Hepatocyte (in vitro differentiated cells): ENCODE measurements at places on chromosomes 11 and 22. TPM values are rescaled to one million over a fixed set of nuclear protein-coding genes. Genes with fewer than 3 reads are reported as not detected.

DNA sequence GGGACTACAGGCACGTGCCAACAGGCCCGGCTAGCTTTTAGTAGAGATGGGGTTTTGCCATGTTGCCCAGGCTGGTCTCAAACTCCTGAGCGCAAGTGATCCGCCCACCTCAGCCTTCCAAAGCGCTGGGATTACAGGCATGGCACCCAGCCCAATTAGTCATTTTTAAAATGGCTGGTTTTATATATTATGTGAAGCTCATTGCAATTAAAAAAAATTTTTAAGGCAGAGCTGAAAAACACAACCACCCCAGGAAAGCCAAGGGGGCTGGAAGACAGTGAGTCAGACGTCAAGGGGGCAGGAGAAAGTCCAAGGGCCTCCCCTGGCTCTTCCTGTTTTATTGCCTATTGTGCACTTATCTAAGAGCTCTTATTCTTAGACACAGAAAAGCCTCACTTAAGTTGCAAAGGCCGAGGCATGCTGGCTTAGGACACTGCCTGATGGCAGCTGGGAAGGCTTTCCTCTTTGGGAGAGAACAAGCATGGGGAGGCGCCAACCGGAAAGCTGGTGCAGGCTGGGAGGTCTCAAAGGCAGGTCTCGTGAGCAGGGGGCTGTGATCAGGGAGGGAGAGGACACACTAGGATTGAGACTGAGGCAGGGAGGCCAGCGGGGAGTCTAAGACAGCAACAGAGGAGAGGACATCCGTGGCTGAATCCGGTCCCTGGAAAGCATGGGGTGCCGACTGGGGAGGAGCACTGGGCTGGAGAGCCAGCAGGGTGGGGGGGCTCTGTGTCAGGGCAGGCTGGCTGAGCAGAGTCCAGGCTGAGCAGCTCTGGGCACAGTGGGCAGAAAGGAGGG, 11.1 kb upstream of the OSM start:
- peak; percentile 68 for DNase-seq

DNA sequence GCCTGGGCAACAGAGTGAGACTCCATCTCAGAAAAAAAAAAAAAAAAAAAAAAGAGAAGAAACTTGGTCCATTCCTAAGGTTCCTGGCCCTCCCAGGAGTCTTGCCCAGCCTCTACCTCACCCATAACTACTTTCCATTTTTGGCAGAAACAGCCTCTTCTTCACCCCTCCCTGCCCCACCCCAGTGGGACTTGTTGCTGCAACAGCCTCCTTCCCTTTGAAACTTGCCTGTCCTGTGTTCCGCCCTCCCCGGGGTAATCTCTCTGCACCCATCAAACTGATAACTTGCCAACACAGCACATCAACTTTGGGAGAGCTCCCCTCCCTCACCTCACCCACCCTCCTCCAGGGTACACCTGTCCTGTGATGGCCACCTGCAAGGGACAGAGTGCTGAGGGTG, 10.0 kb upstream of the FAM83F start:
- no peak for DNase-seq

- no peak for DNase-seq
These were observed 138.0 kb upstream of the POU2AF2 start for GRCh38 chr11:111107501-111107900.

DNA sequence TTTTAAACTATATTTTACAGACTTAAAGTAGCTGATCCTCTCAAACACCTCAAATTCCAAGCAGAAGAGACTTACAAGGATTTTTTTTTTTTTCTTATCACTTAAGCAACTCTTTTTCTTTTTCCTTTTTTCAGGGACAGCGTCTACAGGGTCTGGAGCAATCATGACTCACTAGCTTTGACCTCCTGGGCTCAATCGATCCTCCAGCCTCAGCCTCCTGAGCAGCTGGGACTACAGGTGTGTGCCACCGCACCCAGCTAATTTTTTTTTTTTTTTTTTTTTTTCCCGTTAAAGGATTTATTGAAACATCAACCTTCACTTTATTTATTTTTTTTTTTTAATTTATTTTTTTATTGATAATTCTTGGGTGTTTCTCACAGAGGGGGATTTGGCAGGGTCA, 4.5 kb upstream of the MACROD1 start:
- DNase-seq, result no peak

GRCh38 chr11:102390667-102391465, 43.9 kb downstream of the BIRC2 start:
- DNase-seq, result peak; percentile 74

ARL14EP gene
- total RNA-seq, result 21.7 and 26.5 TPM in 2 replicates

OR4A16 gene
- not detected in 2 replicates for total RNA-seq
